Astrocyte (in vitro differentiated cells and primary cell): ENCODE measurements at places on chromosomes 12 and 14.

- H3K36me3 ChIP-seq = no peaks in the 10 kb centered on the region
- H3K27me3 ChIP-seq = no peaks in the 10 kb centered on the region
- H3K4me1 ChIP-seq = no peaks in the 10 kb centered on the region
- no peak overlapping the region for H3K27ac ChIP-seq
- DNase-seq = no peak
- no peak overlapping the region for H3K4me3 ChIP-seq
Observed at GRCh38 chr12:13463189-13463588, 266.7 kb downstream of the EMP1 start.

DNA sequence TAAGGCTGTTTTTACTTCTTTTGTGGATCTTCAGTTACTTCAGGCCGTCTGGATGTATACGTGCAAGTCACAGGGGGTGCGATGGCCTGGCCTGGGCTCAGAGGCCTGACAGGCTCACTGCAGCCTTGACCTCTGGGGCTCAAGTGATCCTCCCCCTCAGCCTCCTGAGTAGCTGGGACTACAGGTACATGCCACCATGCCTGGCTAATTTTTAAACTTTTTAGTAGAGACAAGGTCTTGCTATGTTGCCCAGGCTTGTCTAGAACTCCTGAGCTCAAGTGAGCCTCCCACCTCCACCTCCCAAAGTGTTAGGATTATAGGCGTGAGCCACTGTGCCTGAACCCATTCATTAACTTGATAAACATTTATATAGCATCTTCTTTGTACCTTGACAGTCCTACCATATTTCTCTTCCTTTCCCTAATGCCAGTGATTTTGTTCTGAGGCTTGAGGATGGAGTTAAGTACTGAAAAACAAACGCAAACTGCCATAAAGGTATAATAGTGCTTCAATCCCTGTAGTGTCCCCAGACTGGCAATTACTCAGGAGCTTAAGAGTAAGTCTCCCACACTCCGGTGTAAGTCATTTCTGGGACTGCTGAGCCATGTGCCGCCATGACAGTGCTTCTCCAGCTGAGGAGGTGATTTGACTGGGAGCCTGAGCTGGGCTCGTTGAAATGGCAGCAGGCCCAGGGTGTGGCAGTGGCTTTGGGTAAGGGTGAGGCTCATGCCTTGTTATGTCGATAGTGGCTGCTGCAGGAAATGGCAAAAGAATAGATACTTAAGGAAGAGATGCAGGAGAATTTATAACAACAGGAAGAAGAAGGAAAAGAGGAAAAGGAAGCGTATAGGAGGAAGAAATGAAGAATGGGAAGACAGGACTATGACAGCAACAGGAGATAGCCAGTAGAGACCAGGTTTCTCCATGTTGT lies 43.7 kb upstream of the HECTD1 start:
- H3K4me3 ChIP-seq = no peak overlapping the region
- no peak overlapping the region for H3K27ac ChIP-seq
- no peaks in the 10 kb centered on the region for H3K36me3 ChIP-seq
- H3K4me1 ChIP-seq = no peaks in the 10 kb centered on the region
- H3K27me3 ChIP-seq = no peaks in the 10 kb centered on the region
- DNase-seq = no peak

DNA sequence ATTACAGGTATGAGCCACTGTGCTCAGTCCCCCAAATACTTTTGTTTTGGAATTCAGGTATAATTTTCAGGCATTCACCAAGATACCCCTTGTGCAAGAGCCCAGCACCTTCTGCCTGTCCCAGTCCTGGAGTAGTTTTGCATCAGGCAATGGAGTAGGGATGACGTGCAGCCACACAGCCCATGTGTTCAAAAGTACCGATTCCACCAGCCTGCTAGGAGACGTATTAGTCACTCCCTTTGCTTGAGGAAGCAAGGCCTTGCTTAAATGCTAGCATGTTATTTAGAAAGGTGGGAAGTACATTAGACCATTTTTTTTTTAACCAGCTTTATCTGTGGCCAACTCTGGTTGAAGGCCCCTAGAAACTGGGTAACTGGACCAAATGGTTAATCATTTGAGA lies 15.0 kb upstream of the GALNT16 start:
- no peak overlapping the region for H3K27ac ChIP-seq
- no peaks in the 10 kb centered on the region for H3K36me3 ChIP-seq
- DNase-seq = no peak
- H3K4me3 ChIP-seq = no peak overlapping the region
- H3K27me3 ChIP-seq = no peaks in the 10 kb centered on the region
- no peaks in the 10 kb centered on the region for H3K4me1 ChIP-seq

DNA sequence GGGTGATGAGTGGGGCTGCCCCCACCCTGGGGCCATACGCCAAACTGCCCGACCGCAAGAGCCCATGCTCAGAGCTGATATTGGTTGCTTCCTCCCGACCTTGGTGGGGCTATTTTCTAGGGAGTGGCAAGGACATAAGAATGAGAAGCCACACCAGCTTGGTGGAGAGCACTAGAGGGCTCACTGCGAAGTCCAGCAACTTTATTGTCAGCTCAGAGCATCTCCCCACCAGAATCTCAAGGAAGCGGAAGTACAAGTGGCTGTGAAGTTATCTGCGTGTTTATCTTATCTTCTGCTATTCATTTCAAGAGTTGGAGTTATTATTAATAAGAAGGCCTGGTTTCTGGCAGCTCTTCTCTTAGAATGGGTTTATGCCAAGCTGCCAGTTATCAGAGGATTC lies 4.9 kb upstream of the PLXNC1 start:
- peaks cover 54% of the 10 kb centered on the region for H3K27me3 ChIP-seq
- no peaks in the 10 kb centered on the region for H3K4me1 ChIP-seq
- H3K4me3 ChIP-seq = no peak overlapping the region
- no peak for DNase-seq
- no peak overlapping the region for H3K27ac ChIP-seq

- H3K27ac ChIP-seq = peak overlapping the region; percentile 48
- H3K36me3 ChIP-seq = peaks cover 4% of the 10 kb centered on the region
- no peaks in the 10 kb centered on the region for H3K27me3 ChIP-seq
- DNase-seq = peak; percentile 94
- peak overlapping the region; percentile 31 for H3K4me3 ChIP-seq
- H3K4me1 ChIP-seq = peaks cover 10% of the 10 kb centered on the region
Observed at GRCh38 chr12:22658214-22658613, 33.2 kb downstream of the ETNK1 start.

DNA sequence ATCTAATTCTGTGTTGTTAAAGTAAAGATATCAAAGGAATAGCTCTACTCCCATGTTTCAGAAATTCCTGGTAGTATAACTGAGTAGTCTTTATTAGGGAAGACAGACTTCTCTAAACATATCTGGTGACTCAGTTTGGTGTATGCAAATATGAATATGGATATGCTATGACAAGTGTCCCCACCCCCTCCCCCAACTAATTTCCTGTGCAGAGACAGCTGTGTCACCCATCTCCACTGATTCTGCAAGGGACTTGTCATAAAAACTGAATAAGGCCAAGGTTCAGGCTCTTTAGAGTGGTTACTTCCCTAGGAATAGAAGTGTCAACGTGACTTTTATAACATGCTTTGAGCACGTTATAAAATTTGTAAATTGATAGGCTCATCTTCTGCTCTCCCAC lies 429.1 kb downstream of the DAD1 start:
- no peak for DNase-seq
- no peak overlapping the region for H3K4me3 ChIP-seq
- no peaks in the 10 kb centered on the region for H3K36me3 ChIP-seq
- H3K4me1 ChIP-seq = no peaks in the 10 kb centered on the region
- no peak overlapping the region for H3K27ac ChIP-seq

DNA sequence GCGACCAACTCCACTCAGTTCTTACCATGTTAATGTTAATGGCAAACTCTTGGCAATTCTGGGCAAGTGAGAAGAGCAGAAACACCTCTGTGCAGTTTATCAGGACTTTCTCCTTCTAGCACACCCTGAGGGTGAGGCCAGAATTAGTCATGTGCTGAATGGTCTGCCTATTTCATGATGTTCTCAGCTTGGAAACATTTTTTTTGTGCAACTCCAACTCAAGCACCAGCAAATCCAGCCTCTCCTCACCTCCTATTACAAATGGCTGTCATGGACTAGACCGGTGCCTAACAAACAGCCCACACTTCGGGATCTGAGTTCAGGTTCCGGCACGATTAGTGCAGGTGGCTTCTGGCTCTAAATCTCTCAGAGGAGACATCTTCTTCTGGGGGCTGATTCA lies 246.0 kb downstream of the ZFP36L1 start:
- no peaks in the 10 kb centered on the region for H3K27me3 ChIP-seq
- H3K4me3 ChIP-seq = peak overlapping the region; percentile 7
- no peaks in the 10 kb centered on the region for H3K36me3 ChIP-seq
- peak; percentile 87 for DNase-seq

DNA sequence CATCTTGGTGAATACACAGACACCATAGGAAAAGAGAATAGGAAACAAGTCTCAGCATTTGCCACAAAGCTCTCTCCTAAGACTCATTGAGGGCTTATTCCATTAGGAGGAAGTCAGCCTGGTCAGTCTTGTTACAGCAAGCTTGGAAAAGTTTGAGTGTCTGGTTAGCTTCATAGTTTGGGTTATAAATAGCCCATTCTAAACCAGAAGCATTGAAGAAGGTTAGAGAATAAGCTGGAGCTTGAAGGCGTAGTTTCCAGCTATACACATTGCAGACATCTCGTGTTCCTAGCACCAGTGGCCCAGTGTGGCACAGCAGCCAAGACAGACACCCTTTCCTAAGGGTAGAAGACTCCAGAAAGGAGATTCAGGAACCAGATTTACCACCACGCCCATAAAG lies 168.8 kb upstream of the RBM19 start:
- DNase-seq = no peak
- no peaks in the 10 kb centered on the region for H3K36me3 ChIP-seq
- no peak overlapping the region for H3K27ac ChIP-seq
- H3K27me3 ChIP-seq = no peaks in the 10 kb centered on the region
- H3K4me1 ChIP-seq = no peaks in the 10 kb centered on the region
